ENCODE measurements at places on chromosomes 7 and 10.

DNA sequence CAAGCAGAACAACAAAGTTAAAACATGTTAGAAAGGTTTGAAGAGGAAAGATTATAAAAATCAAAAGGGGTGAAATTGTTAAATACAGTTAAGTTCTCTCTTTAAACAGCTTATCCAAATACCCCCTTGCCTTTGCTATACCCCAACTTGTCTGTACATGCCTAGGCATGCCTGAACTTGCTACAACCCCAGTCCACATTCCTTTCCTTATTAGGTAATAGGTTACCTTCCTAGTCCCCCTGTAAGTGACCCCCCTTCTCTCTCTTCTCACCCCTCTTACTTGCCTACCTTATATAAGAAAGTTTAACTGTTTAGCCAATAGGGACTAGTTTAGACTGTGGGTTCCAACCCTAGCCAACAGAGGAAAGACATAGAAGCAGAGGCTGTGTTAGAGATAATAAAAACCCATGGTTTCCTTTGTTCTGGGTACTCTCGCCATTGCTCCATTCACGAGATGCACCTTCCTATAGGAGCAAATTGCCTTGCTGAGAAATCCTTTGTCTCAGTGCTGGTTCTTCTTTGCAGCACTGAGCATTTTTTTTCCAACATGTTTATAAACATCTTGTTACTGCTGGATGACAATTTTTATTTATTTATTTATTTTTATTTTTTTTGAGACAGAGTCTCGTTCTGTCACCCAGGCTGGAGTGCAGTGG lies 282.2 kb upstream of the GALNT17 start:
- DNase-seq, result no peak

GRCh38 chr7:132030086-132030568 lies 473.7 kb upstream of the PODXL start:
- no peak for DNase-seq

DNA sequence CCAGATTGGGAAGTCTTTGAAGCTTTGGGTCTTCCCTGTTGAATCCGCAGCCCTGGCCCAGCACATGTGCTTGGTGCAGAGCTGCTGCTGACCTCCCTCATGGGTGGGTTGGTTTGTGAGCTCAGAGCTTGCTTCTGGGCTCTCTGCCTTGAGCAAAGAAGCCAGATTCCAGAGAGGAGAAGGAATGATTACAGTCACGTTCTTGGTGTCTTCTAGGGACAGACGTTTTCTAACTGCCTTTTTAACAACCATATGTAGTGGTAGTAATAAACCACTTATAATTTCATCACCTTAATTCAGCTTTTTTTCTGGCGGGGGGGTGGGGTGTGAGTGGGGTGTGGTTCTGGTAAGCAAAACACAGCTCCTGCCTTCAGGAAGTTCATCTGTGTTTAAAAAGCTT lies 39.5 kb downstream of the LRMDA start:
- DNase-seq, result no peak

DNA sequence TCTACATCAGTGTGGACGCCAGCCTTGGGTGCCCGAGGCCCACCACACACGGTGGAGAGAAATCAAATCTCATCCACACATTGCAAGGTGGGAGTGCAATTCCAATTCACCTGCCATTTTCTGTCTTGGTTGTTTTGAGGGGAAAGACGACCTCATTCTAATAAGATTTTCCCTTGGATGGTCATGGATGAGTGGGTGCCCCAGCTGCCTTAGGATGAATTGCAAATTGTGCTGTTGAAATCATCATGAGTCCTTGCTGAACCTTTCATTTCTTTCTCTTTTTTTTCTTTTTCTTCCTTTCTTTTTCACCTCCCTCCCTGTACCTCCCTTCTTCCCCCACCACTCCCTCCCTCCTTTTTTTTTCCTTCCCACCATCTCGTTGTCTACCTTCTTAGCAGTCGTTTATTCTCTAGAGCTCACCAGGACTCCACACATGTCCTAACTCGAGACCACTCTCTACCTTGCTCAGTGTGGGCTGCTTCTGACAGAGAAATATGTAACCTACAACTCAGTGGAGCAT lies 266.9 kb upstream of the NFE2L3 start:
- no peak for DNase-seq

DNA sequence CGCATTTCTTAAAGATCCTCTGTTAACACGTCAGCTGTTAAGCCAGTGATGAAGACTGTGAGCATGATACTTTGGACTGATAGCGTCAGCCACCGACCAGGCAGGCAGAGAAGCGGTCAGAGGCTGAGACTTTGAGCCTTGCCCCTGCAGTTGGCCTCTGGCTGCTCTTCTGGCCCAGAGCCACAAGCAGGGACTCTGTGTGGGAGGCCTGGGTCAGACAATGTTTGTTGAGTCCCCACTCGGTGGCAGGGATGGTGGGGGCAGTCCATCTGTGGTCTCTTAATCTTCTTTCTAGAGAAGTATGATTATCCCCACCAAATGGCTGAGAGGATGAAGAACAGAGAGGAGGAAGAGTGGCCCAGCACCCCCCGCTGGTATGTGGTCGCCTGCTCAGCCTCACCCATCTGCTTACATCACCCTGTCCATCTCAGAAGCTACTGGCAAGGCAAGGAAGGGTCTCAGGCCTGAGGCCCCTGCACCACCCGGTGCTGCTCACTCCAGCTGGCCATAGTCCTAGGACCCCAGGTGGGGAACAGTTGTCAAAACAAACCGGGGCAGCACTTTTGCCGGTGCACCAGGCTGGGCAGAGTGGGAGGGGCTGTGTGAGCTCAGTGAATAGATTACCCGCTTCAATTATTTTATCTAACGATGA lies 202.9 kb downstream of the GRID1 start:
- no peak for DNase-seq

GRCh38 chr10:124996854-124997215 lies 54.9 kb downstream of the ZRANB1 start:
- no peak for DNase-seq

GRCh38 chr10:105691811-105692210 lies 1050.7 kb downstream of the SORCS3 start:
- no peak for DNase-seq

DNA sequence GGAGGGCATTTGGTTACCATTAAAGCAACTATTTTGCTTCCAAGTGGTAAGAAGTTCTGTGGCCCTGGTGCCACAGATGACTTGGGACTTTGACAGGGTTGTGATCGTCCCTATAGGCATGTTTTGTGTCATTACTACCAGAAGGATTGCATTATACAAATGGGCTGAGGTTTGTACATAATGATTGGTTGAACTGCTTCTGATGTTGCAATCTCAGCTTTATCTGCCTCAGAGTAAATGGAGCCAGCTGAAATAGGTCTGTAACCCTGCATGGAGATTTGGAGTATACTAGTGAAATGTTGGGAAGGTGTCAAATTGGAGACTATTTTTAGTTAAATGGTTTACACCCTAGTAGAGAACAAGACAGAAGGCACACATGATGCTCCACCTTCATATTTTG lies 46.1 kb upstream of the SEPTIN7 start:
- DNase-seq, result no peak

- DNase-seq, result no peak
Measured at GRCh38 chr10:109114579-109114978, 808.7 kb downstream of the XPNPEP1 start.

DNA sequence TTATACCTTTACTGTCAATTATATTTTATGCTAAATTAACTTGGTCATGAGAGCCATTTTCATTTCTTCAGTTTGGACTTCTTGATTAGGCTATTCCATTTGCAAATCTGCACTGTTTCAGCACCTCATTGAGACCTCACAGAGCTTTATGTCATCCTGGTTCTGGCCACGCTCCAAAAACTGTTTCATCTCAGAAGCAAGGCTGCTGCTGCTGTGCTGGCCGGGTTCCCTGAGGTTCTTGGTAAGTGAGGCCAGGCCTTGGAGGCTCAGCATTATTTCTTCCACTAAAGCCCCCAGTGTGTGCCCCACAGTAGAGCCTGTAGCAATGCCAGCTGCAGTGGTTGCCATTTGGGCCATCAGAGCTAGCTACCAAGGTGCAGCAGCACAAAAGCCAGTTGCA lies 7.8 kb upstream of the ZNF485 start:
- no peak for DNase-seq
